NCI-H187 (cell line): ENCODE measurements at places on chromosomes 3 and 15.

DNA sequence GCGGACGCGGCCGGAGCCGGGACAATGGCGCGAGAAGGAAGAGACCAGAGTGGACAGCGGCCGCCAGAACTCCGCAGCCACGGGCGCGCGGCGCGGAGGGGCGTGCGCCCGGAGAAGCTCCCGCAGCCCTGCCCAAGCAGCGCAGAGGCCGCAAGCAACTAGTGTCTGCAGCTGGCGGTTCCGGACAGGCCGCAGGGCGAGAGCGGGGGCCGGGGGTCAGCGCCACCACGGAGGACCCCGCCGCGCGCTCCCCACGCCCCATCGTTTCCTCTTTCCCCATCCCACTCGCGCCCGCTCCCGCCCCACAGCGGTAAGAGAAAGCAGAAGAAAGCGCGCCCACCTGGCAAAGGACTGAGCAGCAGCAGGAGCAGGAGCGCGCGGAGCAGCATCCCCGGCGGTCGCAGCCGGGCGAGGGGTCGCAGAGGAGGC lies 440 bp downstream of the PRTG start:
- DNase-seq = no peak

DNA sequence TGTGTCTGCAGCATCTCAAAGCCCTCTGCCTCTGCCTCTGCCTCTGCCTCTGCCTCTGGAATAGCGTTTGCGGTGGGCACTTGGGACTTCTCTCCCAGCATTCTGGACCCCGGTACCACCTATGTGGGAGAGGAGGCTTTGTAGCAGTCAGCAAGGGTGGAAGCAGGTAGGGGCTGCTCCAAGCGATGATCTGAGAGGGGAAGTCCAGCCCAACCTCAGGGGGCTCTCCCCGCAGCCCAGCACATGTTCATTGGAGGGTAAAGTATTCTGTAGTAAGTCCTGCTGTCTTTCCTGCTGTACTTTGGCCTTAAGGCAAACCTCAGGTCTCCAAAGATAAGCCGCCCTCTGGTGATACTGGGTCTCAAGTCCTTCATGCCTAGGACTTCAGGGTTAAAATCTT lies 68.6 kb downstream of the FAM174B start:
- no peak for DNase-seq

DNA sequence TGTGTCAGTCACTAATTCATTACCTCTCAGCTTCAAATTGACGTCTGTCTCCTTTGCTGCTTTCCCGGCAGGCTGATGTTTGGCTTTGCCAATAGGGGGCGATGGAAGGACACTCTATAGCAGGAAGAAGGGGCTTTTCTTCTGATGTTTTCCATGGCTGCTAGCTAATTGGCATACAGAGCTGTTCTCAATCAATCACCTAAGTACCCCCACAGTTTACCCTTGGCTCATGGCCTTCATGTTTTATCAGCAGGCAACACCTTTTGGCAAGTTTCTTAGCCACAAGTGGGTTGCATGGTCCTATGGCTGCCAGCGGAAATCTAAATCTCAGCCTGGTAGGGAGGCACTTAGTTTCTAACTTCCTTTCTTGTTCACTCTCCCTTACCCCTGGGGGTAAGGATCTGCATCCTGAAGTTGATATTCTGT lies 45.0 kb downstream of the ESYT3 start:
- DNase-seq = no peak

- no peak for DNase-seq
Measured at GRCh38 chr3:184766555-184767261, 45.3 kb upstream of the VPS8 start.

GRCh38 chr3:136495213-136495612 lies 245.1 kb downstream of the PCCB start:
- DNase-seq = no peak

- no peak for DNase-seq
Measured at GRCh38 chr3:105355408-105356061, 11.2 kb upstream of the ALCAM start.

GRCh38 chr3:49952924-49953323 lies 13.0 kb downstream of the RBM6 start:
- DNase-seq = no peak

GRCh38 chr3:190504354-190505125 lies 9.3 kb upstream of the IL1RAP start:
- DNase-seq = no peak

GRCh38 chr15:67587331-67587730 lies 44.8 kb downstream of the MAP2K5 start:
- DNase-seq = no peak

DNA sequence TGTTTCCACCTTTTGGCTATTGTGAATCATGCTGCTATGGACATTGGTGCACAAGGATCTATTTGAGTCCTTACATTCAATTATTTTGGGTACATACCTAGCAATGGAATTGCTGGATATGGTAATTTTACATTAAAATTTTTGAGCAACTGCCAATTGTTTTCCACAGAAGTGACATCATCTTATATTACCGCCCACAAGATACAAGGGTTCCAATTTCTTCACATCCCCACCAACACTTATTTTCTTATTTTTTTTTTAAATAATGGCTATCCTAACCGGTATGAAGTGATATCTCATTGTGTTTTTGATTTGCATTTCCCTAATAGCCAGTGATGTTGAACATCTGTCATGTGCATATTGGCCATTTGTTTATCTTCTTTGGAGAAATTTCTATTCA lies 22.5 kb upstream of the NPTN start:
- no peak for DNase-seq

DNA sequence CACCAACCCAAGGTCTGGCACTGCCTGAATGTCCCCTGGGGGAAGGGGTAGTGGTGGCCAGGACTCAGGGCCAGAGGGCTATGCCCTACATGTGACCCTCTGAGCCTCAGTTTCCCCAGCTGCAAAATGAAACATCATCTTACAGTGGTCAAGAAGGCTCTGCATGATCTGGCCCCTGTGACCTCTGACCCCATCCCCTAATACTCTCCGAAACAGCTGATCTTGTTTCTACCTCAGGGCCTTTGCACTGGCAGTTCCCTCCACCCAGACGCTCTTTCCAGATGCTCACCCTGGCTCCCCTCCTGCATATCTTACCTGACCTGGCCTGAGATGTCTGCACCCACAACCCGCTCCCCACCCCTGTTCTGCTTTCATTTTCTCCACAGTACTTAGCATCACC lies 21.8 kb downstream of the PLXND1 start:
- no peak for DNase-seq

- DNase-seq = no peak
Measured at GRCh38 chr3:31813197-31813596, 167.9 kb downstream of the OSBPL10 start.

DNA sequence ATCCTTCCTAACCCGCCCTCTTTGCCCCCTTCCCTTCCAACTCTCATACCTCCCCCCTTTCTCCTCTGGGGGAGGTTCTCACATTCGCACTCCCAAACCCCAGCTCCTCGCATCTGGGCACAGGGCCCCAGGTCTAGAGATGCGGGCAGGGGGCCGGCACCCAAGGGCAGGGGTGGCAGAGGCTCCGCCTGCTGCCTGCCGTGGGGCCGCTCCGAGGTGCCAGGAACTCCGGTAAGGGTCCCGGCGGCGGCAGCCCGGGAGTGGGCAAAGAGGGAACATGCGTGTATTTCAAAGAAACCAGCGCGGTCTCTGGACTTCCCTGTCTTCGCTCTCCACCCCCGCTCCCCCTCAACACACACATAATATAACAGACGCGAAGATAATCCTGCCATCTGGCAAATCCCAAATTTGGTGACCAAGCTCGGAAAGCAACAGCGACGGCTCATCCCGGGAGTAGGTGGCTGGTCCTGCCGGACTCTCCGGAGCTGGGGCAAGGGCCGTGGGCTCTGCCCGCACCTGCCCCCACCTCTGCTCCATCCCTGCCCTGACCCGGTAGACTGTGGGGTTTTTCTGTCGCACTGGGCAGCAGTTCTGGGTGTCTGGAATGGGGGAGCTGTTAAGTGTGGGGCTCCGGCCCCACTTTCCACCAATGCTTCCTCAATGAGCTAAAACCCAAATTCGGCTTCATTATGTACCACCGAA lies 31.0 kb downstream of the NR2F2 start:
- DNase-seq = no peak

- no peak for DNase-seq
Measured at GRCh38 chr3:7038394-7038793, 177.5 kb downstream of the GRM7 start.
